ENCODE measurements at places on chromosomes 4 and X. TPM values are rescaled to one million over a fixed set of nuclear protein-coding genes. Genes with fewer than 3 reads are reported as not detected.

GRCh38 chr4:183872531-183872930 lies 32.6 kb upstream of the STOX2 start:
- no peak for DNase-seq

- DNase-seq, result no peak
Measured at GRCh38 chr4:70943114-70943513, 40.9 kb downstream of the MOB1B start.

GRCh38 chr4:4673070-4673469 lies 131.2 kb upstream of the STX18 start:
- no peak for DNase-seq

DNA sequence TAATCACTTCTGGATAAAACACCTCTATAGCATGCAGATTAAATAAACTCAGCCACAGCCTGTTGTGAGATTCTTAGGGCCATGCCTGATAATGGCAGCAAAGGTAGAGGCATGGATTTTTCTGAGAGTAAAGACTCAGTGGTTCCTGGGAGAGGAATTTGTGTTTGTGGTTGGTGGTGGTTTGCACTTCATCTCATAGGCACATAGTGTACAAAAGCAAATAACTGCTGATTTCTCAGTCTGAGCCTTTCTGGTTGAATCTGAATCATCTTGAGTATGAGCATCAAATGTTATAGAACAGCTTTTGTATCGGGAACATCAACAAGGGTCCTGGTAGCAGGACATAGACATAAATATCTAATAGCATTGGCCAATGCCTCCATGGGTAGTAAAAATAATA lies 274.3 kb downstream of the FRMPD4 start:
- no peak for DNase-seq

DNA sequence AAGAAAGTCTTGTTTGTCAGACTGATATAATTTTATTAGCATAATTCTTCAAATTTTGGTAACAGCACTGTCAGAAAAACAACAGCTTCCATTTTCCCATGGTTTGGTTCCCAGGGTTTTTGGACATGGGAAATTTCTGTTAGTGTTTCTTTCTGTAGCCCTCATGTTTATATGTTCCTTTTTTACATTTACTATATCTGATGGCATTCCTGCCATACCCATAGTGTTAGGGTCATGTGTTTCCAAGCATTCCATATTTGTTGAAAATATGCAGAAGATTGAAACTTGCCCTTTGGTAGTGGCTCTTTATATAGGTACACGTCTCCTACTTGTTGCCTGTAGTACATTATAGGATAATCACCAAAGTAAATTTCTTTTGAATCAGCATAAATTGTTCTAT lies 65.8 kb downstream of the PDLIM5 start:
- DNase-seq, result no peak

GRCh38 chr4:15893962-15894361 lies 44.6 kb downstream of the FGFBP1 start:
- DNase-seq, result no peak

DNA sequence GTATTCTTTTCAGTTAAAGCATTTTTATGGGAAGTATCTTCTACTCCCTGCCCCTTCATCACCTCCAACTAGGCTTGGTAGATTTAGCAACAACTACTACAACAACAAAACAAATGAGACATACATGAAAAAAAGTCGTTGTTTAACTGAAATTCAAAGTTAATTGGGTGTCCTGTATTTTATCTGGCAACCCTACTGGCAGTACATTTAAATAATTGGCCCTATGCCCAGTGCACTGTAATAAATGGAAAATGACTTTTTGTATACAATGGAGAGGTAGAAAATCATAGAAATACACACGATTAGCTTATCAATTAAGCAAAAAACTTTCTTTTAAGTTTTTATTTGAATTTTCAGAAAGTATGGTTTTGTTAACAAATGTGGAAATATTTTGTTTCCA lies 21.4 kb upstream of the CLGN start:
- DNase-seq, result no peak

GRCh38 chrX:79601341-79602131 lies 234.4 kb upstream of the ITM2A start:
- DNase-seq, result no peak

GRCh38 chr4:82721819-82722423 lies 76.7 kb downstream of the SCD5 start:
- DNase-seq, result no peak

- DNase-seq, result no peak
Measured at GRCh38 chr4:153257151-153257620, 52.9 kb downstream of the TRIM2 start.

- no peak for DNase-seq
Measured at GRCh38 chrX:5399403-5399802, 829.3 kb downstream of the NLGN4X start.

GRCh38 chr4:169660929-169661328 lies 40.6 kb downstream of the CLCN3 start:
- no peak for DNase-seq

DNA sequence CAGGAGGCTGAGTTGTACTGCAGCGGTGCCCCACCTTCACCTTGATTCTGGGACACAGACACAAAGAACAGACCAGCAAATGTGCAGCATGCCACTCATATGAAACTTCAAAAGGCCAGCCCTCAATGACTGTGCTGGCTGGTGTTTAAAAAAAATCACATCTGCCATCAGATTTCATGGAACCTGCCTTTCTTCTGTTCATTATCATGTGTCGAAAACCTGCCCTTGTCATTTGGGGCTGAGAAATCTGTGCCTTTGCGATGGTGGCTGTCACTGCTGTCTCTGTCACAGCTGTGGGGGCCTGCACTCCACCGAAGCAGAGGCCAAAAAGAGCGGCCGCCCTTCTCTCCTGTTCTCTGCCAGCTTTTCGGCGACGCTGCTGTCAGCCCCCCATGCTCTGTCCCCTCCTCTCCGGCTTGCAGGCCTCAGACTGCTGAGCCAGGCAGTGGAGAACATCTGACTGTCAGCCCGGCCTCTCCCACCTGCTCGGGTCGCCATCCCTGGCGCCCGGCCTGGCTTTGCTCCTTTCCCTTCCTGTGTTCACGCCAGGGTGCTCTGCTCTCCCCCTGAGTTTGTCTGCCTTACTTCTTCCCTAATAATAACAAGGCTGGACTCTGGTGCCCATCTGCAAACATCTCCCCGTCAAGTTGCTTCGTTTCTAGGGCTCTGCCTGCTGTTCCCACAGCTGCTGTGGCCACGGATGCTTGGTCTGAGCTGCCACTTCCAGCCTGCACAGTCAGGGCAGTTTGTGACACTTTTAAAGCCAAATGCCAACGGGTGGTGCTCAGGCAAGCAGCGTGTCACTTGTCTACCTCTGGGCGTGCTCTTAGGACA lies 355.2 kb downstream of the UNC5C start:
- DNase-seq, result no peak

- DNase-seq, result no peak
Measured at GRCh38 chr4:145047151-145047550, 50.8 kb downstream of the ANAPC10 start.

- DNase-seq, result no peak
Measured at GRCh38 chrX:50905334-50905733, 5.2 kb upstream of the BMP15 start.

DNA sequence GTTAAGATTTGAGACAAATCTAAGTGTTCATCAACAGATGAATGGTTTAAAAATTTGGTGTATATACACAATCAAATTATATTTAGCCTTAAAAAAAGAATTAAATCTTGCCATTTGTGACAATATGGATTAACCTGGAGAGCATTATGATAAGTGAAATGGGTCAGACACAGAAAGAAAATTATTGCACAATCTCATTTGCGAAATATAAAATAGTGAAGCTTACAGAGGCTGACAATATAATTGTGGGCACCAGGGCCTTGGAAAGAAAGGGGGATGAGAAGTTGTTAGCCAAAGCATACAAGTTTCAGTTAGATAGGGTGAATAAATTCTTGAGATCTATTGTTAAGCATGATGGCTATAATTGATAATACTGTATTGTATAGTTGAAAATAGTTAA lies 883.0 kb downstream of the TECRL start:
- DNase-seq, result no peak

GRCh38 chrX:68698942-68699341 lies 51.5 kb downstream of the STARD8 start:
- DNase-seq, result no peak

DNA sequence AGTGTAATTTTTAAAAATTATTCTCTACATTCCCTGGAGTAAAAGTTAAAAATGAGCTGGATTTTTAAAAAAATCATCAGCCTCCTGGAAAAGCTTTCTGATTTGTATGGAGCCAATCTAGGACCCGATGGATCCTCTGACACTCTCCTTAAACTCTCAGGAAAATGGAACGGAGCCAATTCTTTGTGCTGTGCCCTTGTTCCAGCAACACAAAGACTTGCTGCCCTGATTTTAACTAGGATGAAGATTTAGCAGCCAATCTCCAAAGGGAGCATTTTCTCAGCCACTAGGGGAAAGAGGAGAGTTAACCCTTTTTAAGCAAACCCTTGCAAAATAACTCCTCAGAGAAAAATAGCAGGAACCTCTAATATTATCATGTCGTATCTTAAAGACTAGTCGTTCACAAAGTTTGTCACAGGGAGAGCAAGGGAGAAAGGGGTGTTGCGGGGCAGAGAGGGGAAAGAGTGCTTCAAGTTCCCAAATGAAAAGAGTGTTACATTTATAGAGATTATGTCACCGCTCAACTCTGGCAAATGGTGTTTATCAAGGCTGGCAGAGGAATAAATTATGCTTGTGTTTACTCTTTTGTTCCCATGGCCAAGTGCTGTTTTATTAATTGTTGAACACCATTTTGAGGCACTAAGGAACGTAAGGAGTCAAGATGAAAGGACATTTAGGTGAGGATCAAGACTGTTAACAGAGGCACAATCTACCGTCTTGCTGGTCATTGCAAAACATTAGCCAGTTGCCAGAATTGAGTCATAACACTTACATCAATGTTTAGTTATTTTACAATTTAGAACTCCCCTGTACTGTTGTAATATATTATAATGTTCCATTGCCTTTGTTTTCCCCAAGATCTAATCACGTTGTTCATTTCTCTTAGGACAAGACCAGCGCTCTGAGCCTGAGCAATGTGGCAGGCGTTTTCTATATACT lies 250.7 kb downstream of the THOC2 start:
- DNase-seq, result no peak

DNA sequence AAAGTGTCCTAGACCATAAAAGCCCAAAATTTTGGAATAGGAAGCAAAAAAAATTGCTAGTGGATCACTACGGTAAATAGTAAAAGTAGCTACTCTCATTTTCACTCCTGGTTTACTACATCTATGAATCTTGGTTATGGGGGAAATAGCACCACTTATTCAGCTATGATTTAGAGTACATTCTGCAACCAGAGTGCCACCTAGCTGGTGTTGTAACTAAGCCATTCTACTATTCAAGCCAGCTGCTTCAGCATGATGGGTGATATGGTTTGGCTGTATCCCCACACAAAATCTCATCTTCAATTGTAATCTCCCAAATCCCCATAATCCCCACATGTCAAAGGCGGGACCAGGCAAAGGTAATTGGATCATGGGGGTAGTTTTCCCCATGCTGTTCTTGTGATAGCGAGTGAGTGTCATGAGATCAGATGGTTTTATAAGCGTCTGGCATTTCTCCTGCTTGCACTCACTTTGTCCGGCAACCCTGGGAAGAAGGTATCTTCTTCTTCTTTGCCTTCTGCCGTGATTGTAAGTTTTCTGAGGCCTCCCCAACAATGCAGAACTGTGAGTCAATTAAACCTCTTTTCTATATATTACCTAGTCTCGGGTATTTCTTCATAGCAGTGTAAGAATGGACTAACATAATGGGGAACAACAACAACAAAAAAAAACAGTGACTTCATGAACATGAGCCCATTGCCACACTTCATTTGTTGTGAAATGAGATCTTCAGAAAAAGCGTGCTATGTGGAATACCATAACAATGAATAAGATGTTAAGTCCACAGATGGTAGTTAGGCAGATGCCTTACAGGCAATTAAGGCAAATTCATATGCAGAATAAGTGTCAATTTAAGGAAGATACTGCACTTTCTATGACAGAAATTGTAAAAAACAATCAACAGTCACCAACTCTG lies 280.1 kb downstream of the PABPC4L start:
- no peak for DNase-seq

GRCh38 chr4:156983366-156983765 lies 11.8 kb upstream of the PDGFC start:
- no peak for DNase-seq

GRCh38 chrX:133380711-133381619 lies 34.3 kb downstream of the GPC4 start:
- no peak for DNase-seq

DNA sequence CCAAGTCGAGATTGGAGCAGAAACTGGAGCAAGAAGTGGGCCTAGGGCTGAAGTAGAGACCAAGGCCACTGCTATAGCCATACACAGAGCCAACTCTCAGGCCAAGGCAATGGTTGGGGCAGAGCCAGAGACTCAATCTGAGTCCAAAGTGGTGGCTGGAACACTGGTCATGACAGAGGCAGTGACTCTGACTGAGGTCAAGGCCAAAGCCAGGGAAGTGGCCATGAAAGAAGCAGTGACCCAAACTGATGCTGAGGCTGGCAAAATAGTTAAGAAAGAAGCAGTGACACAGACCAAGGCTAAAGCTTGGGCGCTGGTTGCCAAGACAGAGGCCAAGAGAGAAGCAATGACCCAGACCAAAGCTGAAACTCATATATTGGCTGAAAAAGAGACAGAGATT lies 3.5 kb downstream of the ARMCX4 start:
- DNase-seq, result no peak

The STOX2 gene
- total RNA-seq, result 6.6 TPM

The LRCH2 gene
- total RNA-seq, result 3.9 TPM

The NR0B1 gene
- total RNA-seq, result not detected

The TMSB15A gene
- total RNA-seq, result not detected

The NDNF gene
- total RNA-seq, result 45.2 TPM

The SLC2A9 gene
- 10.4 TPM for total RNA-seq

The ENPEP gene
- total RNA-seq, result 1.8 TPM

The FAM114A1 gene
- 80.6 TPM for total RNA-seq

The RAPGEF2 gene
- 41.6 TPM for total RNA-seq

Measured in mucosa of gallbladder (tissue), 1 donor.